Cardiac muscle cell (in vitro differentiated cells and primary cell): ENCODE measurements at places on chromosomes 7 and 10.

DNA sequence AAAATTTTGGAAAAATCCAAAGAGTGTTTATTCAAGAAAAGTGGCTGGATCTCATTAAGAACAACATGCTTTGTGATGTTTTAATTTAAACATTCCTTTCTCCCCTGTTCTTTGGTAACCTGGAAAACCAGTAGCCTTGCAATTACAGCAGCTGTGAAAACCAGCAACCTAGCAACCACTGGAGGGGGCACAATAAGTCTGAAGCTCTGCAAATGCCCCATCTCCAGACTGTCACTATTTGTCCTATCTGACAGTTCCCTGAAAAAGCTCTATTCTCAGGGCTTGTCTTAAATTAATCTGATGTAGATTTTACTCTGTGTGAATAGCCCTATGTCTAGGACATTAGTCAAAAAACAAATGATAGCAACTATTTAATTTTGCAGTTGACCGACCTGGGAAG is 137.6 kb upstream of the THSD7A start:
- DNase-seq, result no peak

GRCh38 chr7:106840342-106840741 is 24.7 kb upstream of the PIK3CG start:
- DNase-seq, result no peak

DNA sequence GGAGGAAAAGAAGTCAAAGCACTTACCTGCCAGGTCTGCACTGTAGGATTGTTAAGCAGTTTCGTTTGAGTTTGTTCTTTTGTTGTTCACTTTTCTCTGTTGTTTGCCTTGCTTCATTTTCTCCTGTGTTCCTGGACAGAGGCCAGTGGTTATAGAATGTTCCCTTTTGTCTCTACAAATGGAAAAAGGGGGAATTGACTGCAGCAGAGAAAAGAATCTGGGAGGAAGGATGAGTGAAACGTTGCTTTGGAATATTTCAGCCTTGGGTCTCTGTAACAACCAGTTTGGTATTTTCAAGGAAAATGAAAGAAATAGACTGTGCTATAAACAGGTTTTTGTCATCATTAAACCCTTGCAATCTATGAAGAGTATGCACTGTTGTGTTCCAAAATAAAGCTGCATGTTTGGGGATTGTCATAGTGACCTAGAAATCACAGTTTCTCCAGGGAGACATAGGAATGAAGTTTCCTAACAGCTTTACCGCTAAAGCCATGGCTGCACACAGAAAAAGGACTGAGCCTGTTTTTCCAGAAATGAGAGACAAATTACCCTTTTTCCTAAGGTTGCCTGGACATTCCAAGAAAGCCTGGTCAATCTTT is 60.8 kb upstream of the HABP2 start:
- DNase-seq, result no peak

- DNase-seq, result peak; percentile 90
Measured at GRCh38 chr7:78020136-78020873, 221.7 kb downstream of the PHTF2 start.

GRCh38 chr10:45373576-45374349 is at the start of gene ALOX5:
ALOX5 (plus strand) TSS chr10:45374216; CDS start chr10:45374280, 64 bp downstream.
- peak; percentile 76 for DNase-seq

- no peak for DNase-seq
Measured at GRCh38 chr10:50658165-50658564, 34.4 kb upstream of the SGMS1 start.

GRCh38 chr10:76136961-76137360 is 705.5 kb downstream of the LRMDA start:
- DNase-seq, result no peak

- peak; percentile 27 for DNase-seq
Measured at GRCh38 chr10:71974489-71975021, 10.4 kb downstream of the CHST3 start.

DNA sequence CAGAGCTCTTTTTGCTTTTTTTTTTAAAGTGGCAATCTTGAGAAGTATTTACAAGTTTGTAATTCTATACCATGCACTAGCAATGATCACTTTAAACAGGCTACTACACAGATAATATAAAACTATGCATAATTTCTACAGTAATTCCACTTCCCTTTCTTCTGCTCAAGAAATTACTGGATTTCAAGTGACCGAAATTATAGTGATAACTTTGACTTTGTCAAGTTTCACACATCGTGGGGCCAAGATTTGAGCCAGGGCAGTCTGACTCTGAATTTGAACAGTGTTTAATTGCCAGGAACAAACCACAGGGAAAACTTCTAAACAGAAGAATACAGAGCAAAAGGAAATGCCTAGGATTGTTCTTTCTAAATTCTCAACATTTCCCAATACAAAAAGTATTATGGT is 288.3 kb upstream of the MKLN1 start:
- peak; percentile 64 for DNase-seq

DNA sequence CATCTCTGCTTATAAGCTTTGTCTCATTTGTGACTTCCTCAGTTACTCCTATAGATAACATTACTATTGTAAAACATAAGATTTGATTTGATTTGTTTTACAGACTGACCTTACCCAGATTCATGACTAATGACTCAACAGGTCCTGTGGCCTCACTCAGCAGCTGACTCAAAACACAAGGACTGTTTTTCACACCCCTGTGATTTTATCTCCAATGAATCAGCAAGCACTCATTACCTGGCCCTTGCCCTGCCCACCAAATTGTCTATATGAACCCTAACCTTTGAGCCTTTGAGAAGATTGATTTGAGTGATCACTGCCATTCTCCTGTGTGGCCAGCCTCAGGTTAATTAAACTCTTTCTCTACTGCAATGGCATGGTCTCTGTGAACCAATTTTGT is 1064.6 kb upstream of the LRRTM3 start:
- no peak for DNase-seq

- no peak for DNase-seq
Measured at GRCh38 chr7:26699766-26700165, 164.6 kb downstream of the SKAP2 start.

DNA sequence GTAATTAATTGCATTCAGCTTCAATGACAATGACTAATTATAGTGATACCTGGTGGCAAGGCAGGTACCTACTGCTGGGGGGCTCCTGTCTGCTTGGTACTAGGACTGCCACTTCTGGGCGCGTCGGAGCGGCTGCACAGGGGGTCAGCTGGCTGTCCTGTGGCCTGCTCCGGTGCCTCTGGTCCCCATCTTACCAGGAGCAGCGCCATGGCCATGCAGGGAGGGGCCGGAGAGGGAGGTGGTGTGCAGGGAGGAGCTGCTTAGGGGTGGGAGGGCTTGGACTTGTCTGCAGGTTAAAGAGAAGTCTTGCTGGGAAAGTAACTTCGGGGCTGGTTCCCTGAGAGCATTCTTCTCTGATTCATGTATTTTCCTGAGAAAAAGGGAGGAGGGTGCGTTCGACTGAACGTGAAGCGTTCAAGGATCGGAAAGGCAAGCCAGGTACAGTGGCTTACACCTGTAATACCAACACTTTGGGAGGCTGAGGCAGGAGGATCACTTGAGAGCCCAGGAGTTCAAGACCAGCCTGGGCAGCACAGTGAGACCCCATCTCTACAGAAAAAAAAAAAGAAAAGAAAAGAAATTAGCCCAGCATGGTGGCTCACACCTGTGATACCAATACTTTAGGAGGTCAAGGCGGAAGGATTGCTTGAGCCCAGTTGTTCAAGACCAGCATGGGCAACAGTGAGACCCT is 15.4 kb downstream of the CUX1 start:
- no peak for DNase-seq

GRCh38 chr7:50863053-50863452 is 80.4 kb upstream of the GRB10 start:
- DNase-seq, result no peak

GRCh38 chr7:46534664-46535588 is 613.9 kb upstream of the IGFBP3 start:
- DNase-seq, result peak; percentile 92

DNA sequence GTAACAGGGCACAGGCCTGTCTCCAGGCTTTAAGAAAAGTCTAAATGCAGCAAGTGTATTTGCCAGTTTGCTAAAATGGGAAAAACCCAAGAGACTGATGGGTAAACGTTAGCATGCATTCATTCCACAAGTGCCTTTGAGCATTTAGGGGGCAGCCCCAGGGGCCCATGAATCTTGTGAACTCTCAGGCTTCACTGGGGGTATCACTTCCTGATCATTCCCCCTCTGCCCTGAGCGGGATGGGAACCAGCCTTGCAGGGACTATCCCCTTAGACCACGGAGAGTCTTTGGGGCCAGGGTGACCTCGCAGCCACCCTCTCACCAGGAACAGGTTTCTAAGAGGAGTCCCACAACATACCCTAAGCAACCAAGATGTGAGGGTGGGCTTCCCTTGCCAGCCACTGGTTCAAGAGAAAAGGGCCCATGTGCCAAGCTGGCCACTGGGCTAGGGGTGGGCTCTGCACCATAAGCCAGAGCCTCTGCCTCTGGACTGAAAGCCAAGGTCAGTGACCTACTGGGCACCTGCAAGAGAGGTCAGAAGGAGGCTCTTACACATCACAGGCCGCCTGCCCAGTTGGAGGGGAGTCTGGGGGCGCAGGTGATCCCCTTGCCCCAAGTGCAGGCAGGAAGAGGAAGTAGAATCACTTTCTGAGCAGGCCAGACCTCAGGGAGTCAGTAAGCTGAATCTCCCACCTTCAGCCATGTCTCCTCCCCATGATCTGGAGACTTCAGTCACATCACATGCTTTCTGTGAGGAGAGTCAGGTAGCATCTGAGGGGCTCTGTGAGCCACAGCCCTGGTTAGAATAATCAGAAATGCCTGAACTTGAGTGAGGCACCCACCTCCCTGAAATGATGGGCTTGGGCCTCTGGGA is 75.0 kb downstream of the C10orf105 start:
- no peak for DNase-seq

DNA sequence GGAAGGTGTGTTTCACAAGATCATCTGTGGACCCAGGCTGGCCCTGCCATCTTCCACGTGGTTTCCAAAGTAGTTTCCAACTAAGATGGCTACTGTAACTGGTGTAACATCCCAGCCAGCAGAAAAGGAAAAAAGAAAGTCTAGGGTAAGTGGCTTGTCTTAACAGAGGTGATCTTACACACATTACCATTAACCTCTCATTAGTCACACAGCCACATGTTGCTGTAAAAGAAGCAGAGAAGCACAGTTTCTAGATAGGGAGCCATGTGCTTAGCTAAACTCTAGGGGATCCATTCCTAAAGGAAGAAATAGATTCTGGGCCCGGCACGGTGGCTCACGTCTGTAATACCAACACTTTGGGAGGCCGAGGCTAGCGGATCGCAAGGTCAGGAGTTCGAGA is 54.3 kb downstream of the ZNF438 start:
- DNase-seq, result no peak

DNA sequence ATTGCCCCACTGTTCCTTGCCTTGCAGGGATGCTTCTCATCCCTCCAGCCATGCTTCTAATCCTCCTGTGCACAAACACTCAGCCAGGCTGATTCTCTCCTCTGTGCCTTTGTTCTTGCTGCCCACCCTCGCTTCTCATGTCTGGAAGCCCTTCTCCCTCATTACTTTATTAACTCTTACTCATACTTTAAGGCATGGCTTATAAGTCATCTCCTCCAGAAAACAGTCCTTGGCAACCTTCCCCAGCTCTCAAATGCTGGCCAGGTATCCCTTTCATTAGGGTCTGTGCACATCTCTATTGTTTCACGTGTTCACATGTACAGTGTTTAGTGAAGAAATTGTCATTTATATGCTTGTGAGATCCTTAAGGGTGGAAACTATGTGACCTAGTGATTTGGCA is 62.9 kb downstream of the ITGB8 start:
- DNase-seq, result no peak

DNA sequence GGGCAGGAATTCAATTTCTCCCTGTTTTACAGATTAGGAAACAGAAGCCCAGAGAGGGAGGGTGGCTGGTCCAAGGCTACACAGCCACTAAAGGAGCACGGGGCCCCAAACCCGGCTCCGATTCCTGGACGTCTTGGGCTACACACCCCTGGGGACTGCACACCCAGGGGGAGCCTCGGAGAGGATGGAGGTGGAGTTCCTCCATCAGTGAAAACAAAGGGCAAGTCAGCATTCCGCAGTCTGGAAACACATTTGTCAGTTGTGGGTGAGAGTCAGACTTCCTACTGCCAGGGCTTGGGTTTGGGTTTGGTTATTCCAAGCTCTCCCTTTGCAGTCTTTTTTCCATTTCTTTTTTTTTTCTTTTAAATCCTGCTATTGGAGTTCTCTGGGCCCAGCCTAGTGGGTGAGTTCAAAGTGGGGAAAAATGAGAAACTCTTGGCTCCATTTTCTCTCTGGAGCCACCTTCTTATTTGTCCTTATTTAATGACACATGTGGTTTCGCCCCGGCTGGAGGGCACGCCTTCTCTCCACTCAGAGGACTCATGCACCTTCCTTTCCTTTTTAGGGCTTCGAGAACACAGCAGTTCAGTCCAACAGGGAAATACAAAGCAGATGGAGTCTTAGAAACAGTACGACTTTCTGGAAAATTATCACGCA is 59.9 kb upstream of the AQP1 start:
- no peak for DNase-seq

- DNase-seq, result no peak
Measured at GRCh38 chr10:62960416-62960815, 144.2 kb upstream of the EGR2 start.

GRCh38 chr7:43135129-43135528 is 22.7 kb downstream of the HECW1 start:
- DNase-seq, result no peak

DNA sequence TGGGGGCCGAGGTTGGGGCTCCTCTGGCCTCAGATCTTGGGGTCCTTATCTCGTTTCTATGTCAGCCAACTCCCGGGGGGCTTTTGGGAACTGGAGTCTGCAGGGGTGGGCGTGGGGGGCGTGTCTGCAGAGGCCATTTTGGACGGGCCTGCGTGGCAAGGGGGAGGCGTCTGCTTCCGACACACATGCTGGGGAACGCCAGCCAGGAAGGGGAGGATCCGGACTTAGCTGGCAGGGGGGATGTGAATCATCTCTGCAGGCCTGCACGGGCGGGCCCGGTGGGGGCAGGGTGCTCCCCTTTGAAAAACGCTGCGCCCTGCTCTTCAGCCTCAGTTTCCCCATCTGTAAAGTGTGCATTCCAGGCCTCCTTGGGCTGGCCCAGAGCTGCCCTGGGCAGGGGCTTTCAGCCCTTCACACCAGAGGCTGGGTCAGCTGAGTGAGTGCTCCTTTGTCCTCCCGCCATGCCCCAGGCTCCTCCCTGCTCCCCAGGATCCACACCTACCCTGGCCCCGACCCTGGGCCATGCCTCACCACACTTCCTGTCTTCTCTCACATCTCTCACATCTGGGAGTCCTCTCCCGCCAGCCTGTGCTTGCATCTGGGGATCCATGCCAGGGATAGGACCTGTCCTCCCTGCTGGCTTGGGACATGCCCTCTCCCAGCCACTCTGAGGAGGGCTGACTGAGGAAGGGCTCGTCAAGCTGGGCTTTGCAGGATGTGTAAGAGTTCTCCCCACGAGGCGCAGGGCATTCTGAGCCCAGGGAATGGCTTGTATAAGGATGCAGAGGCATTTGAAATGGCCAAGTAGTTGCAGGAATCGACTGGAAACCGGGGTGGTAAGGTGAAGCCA is 172.6 kb upstream of the TNRC18 start:
- peak; percentile 56 for DNase-seq

DNA sequence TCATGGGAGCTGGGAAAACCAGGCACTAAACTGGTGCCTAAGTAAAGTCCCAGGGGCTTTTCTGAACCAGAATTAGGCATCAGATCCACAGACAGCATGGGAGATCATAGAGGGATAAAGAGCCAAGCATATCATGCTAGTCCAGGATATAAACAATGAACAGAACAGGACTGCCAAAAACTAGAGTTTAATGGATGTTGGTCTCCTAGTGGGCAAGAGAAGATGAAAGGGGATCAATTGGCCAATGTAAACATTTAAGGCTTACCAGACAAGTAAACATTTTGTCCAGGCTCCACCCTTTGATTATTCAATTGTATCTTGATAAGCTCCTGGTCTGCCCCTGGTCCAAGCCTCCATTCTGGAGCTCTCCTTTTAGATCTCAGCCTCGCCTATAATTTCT is 18.9 kb downstream of the MACC1 start:
- DNase-seq, result no peak

- no peak for DNase-seq
Measured at GRCh38 chr10:62057359-62057758, 155.9 kb downstream of the ARID5B start.
